ENCODE measurements at places on chromosomes 3 and 15.

DNA sequence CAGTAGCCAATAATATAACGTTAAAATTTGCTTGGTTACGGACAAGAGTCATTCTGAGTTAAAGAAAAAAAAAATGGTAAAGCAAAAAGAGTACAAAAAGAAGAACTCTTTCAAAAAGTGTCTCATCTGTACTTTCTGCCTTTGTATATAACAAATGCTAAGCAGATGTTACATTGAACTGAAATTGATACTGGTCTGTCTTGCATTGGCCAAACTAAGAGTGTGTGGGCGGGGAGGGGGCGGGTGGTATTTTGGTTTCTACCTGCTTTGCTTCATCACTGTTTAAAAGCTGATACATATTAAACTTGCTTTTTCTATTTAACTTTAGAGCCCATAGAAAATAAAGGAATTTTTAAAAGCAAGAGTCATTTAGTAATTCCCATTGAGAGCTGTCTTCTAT lies 215.0 kb upstream of the THBS1 start:
- H3K4me3 ChIP-seq = no peak overlapping the region
- no peak for DNase-seq
- no peaks in the 10 kb centered on the region for H3K4me1 ChIP-seq
- peaks cover 4% of the 10 kb centered on the region for H3K27me3 ChIP-seq
- no peak overlapping the region for H3K27ac ChIP-seq

- no peak overlapping the region for H3K4me3 ChIP-seq
- peaks cover 55% of the 10 kb centered on the region for H3K27me3 ChIP-seq
- H3K4me1 ChIP-seq = peaks cover 6% of the 10 kb centered on the region
Measured at GRCh38 chr3:25428789-25429335, 799 bp downstream of the RARB start.

DNA sequence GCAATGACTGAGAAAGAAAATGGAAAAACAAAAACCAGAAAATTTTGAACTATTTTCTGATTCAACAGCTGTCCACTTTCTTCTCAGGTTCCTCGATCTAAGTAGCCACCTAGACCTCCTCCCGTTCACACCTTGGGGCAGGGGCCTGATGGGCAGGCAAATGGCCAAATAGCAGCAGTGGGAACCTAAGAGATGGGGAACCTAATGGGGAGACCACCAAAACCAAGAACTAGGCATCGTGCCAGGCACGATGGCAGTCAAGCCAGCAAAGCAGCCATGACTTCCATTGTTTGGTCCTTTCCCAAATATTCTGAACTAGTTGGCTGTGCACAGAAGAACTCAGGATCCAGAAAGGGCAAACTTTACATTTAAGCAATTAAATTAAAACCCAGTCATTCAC lies 57.1 kb downstream of the CAPN7 start:
- peaks cover 8% of the 10 kb centered on the region for H3K4me1 ChIP-seq
- peaks cover 28% of the 10 kb centered on the region for H3K36me3 ChIP-seq
- no peaks in the 10 kb centered on the region for H3K27me3 ChIP-seq
- no peak overlapping the region for H3K4me3 ChIP-seq

GRCh38 chr3:138800248-138800647 lies 34.5 kb downstream of the PIK3CB start:
- H3K4me1 ChIP-seq = peaks cover 18% of the 10 kb centered on the region
- H3K36me3 ChIP-seq = no peaks in the 10 kb centered on the region
- H3K27me3 ChIP-seq = no peaks in the 10 kb centered on the region
- DNase-seq = no peak
- no peak overlapping the region for H3K4me3 ChIP-seq
- no peak overlapping the region for H3K27ac ChIP-seq

DNA sequence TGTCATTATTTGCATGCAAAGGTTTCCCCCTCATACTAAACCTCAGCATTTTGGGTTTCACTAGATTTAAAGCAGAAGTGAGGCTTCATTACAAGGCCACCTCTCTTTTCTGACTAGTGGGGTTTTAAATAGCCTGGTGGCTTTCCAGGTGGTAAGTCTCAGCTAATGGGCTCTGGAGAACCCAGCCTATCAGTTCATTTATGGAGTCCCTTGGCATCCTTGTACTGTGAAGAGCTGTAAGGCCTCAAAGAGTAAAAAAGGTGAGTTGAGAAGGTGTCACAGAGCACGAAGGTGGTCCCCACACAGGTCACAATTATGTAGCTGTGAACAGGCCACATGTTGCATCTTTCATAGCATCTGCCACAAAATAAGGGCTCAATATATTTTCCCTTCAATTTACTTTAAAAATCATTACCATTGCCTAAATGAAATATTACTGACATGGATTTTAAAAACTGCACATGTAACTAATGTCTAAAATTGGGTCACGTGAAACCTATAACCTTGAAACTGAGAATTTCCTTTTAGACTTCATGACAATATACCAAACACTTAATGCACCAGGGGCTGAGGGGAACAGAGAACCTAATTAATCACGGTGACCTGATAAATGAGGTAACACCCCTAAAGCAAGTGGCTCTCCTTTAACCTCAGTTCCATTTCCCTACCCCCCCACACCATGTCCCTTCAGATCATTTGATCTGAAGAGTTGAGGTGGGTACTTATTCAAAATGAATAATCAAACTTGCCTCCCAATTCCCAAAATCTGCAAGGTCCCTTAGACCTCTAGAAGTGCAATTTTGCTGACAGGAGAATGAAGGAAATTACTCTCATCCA lies 1.3 kb downstream of the NGLY1 start:
- peak overlapping the region; percentile 83 for H3K27ac ChIP-seq
- peaks cover 49% of the 10 kb centered on the region for H3K4me1 ChIP-seq
- DNase-seq = no peak
- no peaks in the 10 kb centered on the region for H3K27me3 ChIP-seq
- peaks cover 38% of the 10 kb centered on the region for H3K36me3 ChIP-seq

DNA sequence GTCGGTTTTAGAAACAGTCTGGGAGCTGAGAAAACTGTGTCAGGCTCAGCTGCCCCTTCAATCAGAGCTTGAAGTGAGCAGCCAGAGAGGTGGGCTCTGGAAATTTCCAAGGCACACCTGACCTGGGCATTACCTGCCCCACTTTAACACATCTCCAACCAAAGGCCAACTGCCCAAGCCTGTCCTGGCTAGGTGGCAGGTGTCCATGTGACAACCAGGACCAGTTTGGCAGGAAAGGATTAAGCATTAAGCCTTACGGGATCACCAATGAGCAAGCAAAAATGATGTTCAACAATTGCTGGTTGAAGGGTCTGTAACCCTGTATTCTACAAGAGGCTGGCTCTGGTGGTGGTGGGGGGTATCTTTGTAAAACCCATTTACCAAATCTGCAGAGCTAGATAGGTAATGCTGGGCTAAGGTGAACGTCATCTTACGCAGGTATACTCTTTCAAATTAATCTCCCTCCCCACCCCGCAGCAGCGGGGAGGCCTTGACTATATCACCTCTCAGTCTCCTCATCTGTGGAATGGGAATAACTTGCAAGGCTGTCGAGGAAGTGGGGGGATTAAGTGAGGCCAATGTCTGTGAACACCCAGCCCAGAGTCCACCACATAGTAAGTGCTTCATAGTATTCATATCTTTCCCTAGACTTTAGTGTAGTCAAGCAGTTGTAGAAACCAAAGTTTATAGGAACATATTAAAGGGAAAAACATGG lies 183.2 kb downstream of the MEGF11 start:
- H3K4me1 ChIP-seq = no peaks in the 10 kb centered on the region
- peaks cover 8% of the 10 kb centered on the region for H3K27me3 ChIP-seq
- no peak overlapping the region for H3K4me3 ChIP-seq
- H3K36me3 ChIP-seq = no peaks in the 10 kb centered on the region

- peak overlapping the region; percentile 49 for H3K4me3 ChIP-seq
- H3K27ac ChIP-seq = no peak overlapping the region
- H3K36me3 ChIP-seq = peaks cover 7% of the 10 kb centered on the region
- peaks cover 21% of the 10 kb centered on the region for H3K4me1 ChIP-seq
- H3K27me3 ChIP-seq = no peaks in the 10 kb centered on the region
Measured at GRCh38 chr3:33645060-33645647, 72.9 kb downstream of the CLASP2 start.

DNA sequence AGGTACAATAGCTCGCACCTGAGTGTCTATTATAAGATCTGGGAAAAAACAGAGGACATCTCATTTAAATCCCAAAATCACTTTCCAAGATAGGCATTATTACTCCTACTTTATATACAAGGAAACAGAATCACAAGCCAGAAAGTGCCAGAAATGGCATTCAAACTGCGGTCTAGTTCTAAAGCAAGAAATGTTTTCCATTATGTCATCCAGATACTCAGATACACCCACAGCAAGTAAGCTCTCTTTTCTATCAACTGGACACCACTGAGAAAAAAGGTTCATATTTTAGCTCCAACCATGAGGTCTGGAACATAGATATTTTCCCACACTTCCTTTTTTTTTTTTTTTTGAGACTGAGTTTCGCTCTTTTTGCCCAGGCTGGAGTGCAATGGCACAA lies 8.1 kb downstream of the SLC33A1 start:
- H3K4me1 ChIP-seq = peaks cover 30% of the 10 kb centered on the region
- no peak for DNase-seq
- no peak overlapping the region for H3K27ac ChIP-seq
- peak overlapping the region; percentile 14 for H3K4me3 ChIP-seq
- H3K27me3 ChIP-seq = no peaks in the 10 kb centered on the region

- peaks cover 4% of the 10 kb centered on the region for H3K36me3 ChIP-seq
- no peak for DNase-seq
- H3K27ac ChIP-seq = no peak overlapping the region
- H3K27me3 ChIP-seq = no peaks in the 10 kb centered on the region
Measured at GRCh38 chr3:58092521-58092920, 84.3 kb downstream of the FLNB start.

DNA sequence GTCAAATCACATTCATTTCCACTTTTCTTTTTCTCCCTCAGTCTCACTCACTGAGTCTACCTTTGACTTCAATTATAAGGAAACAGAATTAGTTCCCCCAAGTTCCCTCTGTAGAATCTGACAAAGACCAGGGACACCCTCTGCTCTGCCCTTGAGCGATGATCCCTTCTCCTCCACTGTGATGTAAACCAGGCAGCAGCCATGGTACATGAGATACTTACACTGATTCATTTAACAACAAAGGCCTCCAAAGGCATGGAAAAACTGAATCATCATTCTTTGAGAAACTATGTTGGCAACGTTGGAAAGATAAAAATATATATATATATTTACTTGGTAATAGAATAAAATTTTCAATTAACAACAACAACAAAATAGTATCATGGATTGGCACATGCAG lies 84.1 kb downstream of the P3H2 start:
- no peak overlapping the region for H3K27ac ChIP-seq
- DNase-seq = no peak
- no peaks in the 10 kb centered on the region for H3K36me3 ChIP-seq
- no peaks in the 10 kb centered on the region for H3K4me1 ChIP-seq
- H3K27me3 ChIP-seq = peaks cover 15% of the 10 kb centered on the region
- H3K4me3 ChIP-seq = no peak overlapping the region

GRCh38 chr3:31534065-31534425 lies 1.3 kb downstream of the STT3B start:
- peaks cover 32% of the 10 kb centered on the region for H3K4me1 ChIP-seq
- peak overlapping the region; percentile 92 for H3K27ac ChIP-seq
- H3K27me3 ChIP-seq = no peaks in the 10 kb centered on the region

- no peaks in the 10 kb centered on the region for H3K36me3 ChIP-seq
- no peaks in the 10 kb centered on the region for H3K4me1 ChIP-seq
- no peak overlapping the region for H3K4me3 ChIP-seq
- H3K27ac ChIP-seq = no peak overlapping the region
Measured at GRCh38 chr15:78681281-78682003, 40.4 kb upstream of the CHRNB4 start.

DNA sequence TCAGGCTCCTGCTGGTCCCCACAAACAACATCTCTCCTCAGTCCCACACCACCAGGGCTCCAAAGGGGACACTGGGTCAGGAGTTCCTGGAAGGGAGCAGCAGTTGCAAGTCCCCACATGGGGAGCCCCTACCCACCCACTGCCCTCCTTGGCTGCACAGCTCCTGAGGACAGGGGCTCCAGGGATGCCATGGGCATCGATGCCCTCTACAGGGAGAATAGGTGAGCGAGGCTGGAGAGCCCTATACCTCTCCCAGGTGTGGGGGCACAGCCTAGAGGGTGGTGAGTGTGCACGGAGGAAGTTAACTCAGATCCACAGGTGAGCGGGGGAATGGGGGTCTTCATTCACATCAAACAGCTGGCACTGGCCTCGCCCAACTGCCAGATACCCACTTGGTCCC lies 141.2 kb upstream of the LINGO1 start:
- no peaks in the 10 kb centered on the region for H3K4me1 ChIP-seq
- H3K36me3 ChIP-seq = no peaks in the 10 kb centered on the region
- H3K27me3 ChIP-seq = no peaks in the 10 kb centered on the region
- H3K4me3 ChIP-seq = no peak overlapping the region
- DNase-seq = no peak

- no peak overlapping the region for H3K27ac ChIP-seq
- H3K4me3 ChIP-seq = no peak overlapping the region
- H3K27me3 ChIP-seq = peaks cover 6% of the 10 kb centered on the region
Measured at GRCh38 chr15:99485992-99486370, 79.8 kb upstream of the MEF2A start.

GRCh38 chr15:79311901-79312553 lies 1.1 kb downstream of the TMED3 start:
- peaks cover 47% of the 10 kb centered on the region for H3K36me3 ChIP-seq
- DNase-seq = no peak
- H3K27me3 ChIP-seq = peaks cover 26% of the 10 kb centered on the region
- H3K4me3 ChIP-seq = peak overlapping the region; percentile 87
- peaks cover 28% of the 10 kb centered on the region for H3K4me1 ChIP-seq

GRCh38 chr3:195116407-195117185 lies 154.4 kb downstream of the XXYLT1 start:
- H3K27ac ChIP-seq = no peak overlapping the region
- H3K27me3 ChIP-seq = no peaks in the 10 kb centered on the region
- H3K36me3 ChIP-seq = no peaks in the 10 kb centered on the region
- no peaks in the 10 kb centered on the region for H3K4me1 ChIP-seq

DNA sequence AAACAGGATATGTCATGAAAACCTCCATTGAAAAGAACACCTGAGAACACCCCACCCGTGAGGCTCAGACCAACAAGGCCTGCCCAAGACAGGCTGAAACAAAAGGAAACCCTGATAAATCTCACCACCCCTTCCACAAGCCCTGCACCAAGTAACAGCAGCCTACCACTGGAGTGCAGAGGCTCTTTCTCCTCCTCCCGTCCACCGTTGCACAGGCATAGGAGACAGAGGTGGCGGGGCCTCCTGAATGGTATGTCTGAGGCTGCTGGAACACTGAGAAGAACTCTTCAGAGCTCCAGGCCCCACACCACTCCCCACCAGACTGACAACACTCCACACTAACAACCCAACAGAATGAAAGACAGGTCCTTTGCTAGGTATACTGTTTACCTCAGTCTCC lies 21.4 kb downstream of the CHDH start:
- peaks cover 28% of the 10 kb centered on the region for H3K4me1 ChIP-seq
- DNase-seq = no peak

- H3K36me3 ChIP-seq = peaks cover 59% of the 10 kb centered on the region
- no peak overlapping the region for H3K4me3 ChIP-seq
- no peaks in the 10 kb centered on the region for H3K27me3 ChIP-seq
- H3K27ac ChIP-seq = peak overlapping the region; percentile 56
- no peak for DNase-seq
Measured at GRCh38 chr15:101182215-101182614, 69.6 kb downstream of the CHSY1 start.
